Kidney glomerular epithelial cell (primary cell): ENCODE measurements at places on chromosomes 7 and 10.

- no peak for DNase-seq
These were observed 746.9 kb downstream of the TYW1 start for GRCh38 chr7:67743501-67743900.

- no peak for DNase-seq
These were observed 18.7 kb downstream of the TACR2 start for GRCh38 chr10:69397972-69398371.

GRCh38 chr10:125161707-125162119 lies 1.4 kb upstream of the CTBP2 start:
- no peak for DNase-seq

GRCh38 chr10:33661580-33662336 lies 327.3 kb upstream of the NRP1 start:
- DNase-seq: no peak

GRCh38 chr10:5334196-5334880 lies 30.4 kb upstream of the UCN3 start:
- no peak for DNase-seq

GRCh38 chr10:31483546-31483945 lies 164.5 kb downstream of the ZEB1 start:
- DNase-seq: no peak
